ENCODE measurements at places on chromosomes 13 and 19.

- no peak for DNase-seq
These were observed 6.5 kb downstream of the DOT1L start for GRCh38 chr19:2170219-2170618.

GRCh38 chr19:4633140-4633967 is 6.0 kb upstream of the TNFAIP8L1 start:
- peak; percentile 39 for DNase-seq

DNA sequence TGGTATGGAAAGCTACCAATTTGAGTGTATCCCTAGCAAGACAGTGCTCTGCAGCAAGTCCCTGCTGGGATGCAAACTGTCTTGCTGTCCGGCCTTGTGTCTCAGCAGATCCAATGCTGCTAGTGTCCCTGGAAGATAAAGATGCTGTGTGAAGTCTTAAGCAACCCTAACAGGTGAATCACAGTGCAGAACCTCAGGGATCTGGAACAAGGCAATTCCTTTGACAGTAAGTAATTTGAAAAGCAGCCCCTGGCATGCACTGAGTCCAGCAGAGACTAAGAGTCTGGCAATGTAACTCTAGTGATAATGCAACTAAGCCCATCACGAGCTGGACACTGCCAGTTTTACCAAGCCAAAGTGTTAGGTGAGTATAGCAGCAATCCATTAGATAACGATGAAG is 1.7 kb upstream of the UCHL3 start:
- no peak for DNase-seq

GRCh38 chr13:43089912-43090498 is 66.6 kb downstream of the DNAJC15 start:
- DNase-seq, result no peak

- DNase-seq, result no peak
These were observed 372.0 kb downstream of the EFNB2 start for GRCh38 chr13:106163426-106163825.

GRCh38 chr19:23365222-23365621 is 30.0 kb downstream of the ZNF91 start:
- DNase-seq, result no peak

- DNase-seq, result no peak
These were observed 16.2 kb downstream of the NFIC start for GRCh38 chr19:3382460-3383100.

DNA sequence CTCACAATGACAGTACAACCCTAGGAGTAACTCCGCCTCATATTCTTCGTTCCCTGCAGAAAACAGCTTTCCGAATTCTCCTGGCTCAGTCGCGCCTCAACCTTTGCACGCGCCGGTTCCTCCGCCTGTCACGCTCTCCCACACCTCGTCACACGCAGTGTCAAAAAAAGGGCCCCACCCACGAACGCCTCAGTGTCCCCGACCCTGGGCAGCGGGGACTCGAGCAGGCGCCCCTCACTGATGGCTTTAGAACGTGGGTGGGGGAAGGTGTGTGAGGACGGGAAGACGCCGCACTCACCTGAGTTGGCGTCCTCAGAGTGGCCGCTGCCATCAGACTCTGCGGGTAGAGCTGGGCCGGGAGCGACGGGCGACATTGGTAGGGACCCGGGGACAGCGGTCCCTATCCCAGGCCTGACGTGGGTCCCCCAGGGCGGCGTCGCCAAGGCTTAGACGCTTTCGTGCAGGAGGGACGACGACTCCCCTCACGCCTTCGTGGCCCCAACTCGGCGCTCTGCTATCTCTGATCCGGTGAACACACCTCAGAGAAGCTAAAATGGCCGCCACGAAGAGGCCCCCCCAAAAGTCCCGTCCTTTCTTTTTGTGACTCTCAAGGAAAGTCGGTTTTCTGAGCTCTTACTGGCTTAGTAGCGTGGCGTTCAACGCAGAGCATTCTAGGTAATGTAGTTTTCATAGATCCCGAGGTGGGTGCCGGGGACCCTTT is at the start of gene ZNF154:
ZNF154 (minus strand) TSS at position 564 of the 721 bp plus-strand sequence; CDS start at position 331, 233 bp downstream.
- peak; percentile 30 for DNase-seq

- no peak for DNase-seq
These were observed 204.8 kb upstream of the ZNF536 start for GRCh38 chr19:30167206-30167868.

DNA sequence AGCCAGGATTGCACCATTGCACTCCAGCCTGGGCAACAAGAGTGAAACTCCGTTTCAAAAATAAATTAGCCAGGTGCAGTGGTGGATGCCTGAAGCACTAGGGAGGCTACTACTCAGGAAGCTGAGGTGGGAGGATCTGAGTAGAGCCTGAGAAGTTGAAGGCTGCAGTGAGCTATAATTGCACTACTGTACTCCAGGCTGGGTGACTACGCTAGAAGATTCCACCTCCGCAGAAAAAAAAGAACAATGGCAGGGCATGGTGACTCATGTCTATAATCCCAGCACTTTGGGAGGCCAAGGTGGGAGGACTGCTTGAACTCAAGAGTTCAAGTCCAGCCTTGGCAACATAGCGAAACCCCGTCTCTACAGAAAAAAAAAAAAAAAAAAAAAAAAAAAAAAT is 20.5 kb downstream of the HAUS8 start:
- DNase-seq, result no peak

Measured in activated CD4-positive, alpha-beta T cell treated with anti-CD3 and anti-CD28 coated beads, Interleukin-2, amount 50 U/mL, for 1 hour (primary cell).